Coronary artery (tissue), 2 donors: ENCODE measurements at places on chromosomes 12 and 14.

GRCh38 chr12:110865521-110865920 is 18.7 kb downstream of the CCDC63 start:
- DNase-seq, result no peak

GRCh38 chr14:34465069-34465859 is 3.2 kb upstream of the SPTSSA start:
- no peak for DNase-seq

DNA sequence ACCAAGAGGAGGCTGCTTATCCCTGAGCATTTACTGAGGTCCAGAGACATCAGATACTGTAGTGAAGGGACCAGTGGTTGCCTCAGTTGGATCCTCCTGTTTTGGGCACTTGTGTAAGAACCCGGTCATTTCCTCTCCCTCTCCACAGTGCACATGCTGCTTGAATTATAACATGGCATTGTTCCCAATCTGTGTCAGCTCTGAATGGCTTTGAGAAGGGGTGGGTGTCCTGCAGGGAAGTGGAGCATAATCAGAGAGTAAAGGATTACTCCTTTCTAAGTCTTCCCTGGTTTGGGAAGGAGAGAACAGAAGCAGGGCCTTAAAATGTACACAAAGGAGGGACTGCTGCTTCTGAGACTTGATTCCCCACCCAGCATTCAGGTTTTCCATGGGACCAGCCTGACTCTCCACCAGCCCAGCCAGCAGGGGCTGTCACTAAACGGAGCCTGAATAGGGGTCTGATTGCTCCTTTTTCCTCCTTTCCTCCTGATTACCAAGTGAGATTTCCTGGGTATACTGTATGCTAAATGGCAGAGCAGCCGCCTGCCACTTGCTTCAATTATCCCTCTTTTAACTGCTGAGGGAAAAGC is 78.4 kb downstream of the NRXN3 start:
- DNase-seq, result no peak

DNA sequence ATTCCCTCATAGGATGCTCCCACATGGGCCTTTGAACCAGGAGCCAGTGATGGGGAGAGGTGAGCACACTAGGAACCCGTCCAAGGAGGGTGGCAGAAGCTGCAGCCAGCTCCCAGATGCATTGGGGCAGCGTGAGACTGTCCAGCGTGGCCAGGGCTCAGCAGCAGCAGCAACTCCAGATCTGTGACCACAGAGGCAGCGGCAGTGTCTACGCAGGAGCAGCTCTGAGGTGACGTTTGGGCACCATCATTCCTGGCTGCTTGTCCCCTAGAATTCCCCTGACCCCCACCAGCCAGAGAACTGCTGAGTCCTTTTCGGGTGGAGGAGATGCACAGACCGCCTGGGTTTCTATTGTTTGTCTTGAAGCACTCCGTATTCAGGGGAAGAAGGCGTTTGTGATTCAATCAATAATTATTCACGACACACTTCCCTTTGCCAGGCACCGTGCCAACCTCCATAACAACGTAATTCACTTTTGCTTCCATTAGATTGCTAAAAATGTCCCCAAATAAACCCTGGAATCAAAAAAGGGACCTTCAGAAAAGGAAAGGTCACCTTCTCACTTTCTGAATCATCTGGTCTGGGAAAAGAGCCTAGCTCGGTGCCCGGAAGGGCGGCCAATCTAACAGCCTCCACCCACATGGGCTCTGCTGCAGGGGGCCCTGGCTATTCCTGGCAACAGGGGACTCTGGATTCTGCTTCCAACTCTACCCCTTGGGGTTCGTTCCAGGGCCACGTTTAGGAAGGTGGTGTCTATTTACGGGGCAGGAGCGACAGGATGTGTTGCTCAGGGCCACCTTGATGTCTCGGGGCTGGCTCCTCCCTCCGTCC is 11.4 kb upstream of the BDKRB2 start:
- no peak for DNase-seq

GRCh38 chr12:88242571-88242925 is 100.4 kb downstream of the TMTC3 start:
- DNase-seq, result no peak

DNA sequence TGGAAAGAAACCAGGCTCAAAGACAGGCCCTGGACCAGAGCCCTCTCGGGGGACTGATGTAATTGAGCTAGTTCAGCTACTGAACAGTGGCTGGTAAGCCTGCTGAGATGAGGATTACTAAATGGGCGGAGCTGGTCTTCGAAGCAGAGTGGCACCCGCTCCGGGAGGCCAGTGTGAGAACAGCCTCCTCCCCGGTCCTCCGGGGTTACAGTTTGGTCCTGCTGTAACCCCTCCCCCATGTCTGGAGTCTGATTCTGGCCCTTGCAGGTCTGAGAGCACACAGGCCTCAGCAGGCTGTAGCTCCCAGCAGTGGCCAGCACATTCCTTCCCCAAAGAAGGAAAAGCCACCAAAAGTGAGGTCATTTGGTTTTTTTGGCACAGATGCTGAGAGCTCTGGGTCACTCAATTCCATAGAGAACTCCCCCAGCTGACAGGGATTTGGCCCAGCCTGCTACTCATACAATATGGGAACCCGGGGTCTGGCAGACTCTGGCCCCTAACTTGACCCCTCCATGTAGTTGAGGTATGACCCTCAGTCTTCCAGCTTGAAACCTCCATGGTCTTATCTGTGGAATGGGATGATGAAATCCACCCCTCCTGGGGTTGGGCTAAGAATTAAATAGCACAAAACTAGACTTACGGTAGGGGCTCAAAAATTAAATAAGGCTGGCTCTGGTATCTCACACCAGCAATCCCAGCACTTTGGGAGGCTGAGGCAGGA is 39.0 kb downstream of the ACTN1 start:
- DNase-seq, result peak; percentile 98
